ENCODE measurements at places on chromosomes 7 and 10. TPM values are rescaled to one million over a fixed set of nuclear protein-coding genes. Genes with fewer than 3 reads are reported as not detected.

- DNase-seq, result no peak
Measured at GRCh38 chr7:17506095-17506494, 207.6 kb downstream of the AHR start.

- no peak for DNase-seq
Measured at GRCh38 chr7:44257618-44258422, 57.0 kb downstream of the YKT6 start.

ARPC1B gene
- total RNA-seq, result 148 TPM

DNA sequence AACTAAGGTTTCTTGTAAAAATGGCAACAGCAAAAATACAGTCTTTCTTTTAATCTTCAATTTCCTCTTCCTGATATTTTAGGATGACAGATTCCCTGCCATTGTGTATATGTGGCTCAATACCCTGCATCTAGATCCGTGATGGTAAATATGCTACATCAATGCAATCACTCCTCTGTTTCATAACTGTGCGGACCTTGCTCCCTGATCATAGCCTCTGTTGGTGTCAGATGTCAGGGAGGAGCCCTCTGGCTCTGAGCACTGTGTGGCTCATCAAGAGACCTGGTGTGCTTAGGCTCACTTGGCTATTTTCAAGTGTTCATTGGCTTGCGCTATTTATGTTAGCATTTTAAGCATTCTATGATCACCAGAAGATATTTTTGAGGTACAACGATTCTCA, 33.0 kb upstream of the AGR3 start:
- no peak for DNase-seq

DNA sequence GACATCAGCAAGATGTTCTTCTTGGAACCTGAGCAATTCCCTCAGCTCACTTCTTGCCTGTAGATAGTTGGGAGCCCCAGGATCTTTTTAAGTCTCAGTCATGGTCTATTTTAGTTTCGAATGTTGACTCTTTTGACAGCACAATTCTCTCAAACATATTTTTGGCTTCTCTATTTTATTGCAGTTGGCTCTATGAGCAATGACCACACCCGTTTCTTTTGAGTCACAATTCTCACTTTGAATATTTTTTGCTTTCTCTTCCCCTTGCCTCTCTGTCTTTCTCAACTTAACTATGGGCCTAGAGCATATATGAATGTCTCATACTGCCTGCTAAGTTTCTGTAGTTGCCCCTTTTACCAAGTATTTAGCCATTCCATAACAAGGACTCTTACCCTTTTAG, 222.8 kb downstream of the PTN start:
- DNase-seq, result no peak

CRYGN gene
- not detected for total RNA-seq

MUC12 gene
- total RNA-seq, result 0.11 TPM

ZNF488 gene
- 1.4 TPM for total RNA-seq

DNA sequence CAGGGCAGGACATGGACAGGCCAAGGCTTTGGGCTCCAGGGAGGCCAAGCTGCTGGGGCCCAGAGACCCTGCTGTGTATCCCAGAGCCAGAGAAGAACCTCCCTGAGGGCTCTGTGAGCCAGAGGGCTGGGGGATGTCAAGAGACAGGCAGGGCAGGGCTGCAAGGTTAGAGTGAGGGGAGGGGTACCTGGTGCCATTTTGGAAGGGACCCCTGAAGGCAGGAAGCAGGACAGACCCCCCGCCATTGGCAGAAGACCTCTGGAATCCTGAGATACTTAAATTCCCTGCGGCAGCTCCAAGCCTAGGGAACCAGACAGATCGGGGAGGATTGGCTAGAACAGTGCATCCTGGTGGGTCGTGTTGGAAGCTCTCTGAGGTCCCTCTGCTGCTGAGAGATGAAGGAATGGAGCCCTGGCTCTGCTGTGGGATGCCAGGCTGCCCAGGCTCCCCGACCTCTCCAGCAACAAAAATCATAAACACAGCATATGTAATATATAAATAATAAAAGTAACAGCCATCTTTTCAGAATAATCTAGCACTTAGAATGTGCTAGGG, 75.0 kb downstream of the LHPP start:
- DNase-seq, result no peak

BLNK gene
- 29.5 TPM for total RNA-seq

ADGRA1 gene
- total RNA-seq, result not detected

DNA sequence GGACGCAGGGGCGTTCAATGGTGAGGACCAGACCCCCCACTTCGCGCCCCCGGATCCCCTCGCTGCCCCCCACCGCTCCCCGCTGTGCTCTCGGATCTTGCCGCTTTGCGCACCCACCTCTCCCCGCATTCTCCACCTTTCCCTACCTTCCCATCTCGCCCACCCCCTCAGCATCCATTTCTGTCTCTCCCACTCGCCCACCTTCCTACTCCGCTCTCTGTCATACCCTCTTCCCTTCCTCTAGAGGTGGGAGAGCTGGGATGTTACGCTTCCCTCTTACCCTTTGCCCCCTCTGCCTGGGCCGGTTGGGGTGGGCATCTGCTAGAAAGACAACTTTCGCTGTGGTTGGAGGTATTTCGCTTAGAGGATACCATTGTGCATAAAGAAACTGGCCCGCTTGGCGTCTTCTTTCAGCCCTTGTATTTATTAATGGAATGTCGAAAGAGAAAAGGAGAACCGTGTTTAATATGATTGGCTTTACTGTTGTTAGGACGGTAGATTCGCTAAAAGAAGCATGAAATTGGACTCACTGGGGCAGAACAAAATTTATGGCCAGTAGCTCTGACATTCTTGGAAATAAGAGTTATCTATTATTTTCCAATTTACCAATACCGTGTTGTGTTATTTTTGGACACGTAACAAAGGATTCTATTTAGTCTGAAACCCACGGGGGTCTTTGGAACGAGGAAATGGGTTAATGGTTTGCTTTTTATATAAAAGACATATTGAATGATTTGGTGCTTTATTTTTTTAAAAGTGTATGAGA, 873 bp downstream of the PRKAR2B start:
- DNase-seq, result no peak

- DNase-seq, result no peak
Measured at GRCh38 chr10:17101910-17102266, 27.7 kb downstream of the CUBN start.

ITGA8 gene
- total RNA-seq, result 1.0 TPM

EBF3 gene
- 2.0 TPM for total RNA-seq

MBL2 gene
- not detected for total RNA-seq

DNA sequence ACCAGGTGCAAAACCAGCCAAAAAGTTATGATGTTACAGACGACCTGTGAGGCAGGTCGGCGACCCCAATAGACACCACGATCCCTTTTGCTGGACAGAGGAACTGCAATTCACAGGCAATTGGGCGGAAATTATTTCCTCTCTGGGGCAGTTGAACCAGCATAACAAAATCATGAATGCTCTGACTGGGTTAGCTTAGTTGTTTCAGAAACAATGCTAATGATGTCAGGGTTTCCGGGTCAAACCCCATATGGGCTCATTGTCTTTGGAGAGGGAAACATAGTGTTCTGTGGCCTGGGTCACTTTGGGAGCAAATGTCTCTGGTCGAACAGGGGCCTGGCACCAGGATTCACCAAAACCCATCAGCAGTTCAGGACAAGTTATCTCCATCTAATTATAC, 669.1 kb upstream of the NRP1 start:
- no peak for DNase-seq

DNA sequence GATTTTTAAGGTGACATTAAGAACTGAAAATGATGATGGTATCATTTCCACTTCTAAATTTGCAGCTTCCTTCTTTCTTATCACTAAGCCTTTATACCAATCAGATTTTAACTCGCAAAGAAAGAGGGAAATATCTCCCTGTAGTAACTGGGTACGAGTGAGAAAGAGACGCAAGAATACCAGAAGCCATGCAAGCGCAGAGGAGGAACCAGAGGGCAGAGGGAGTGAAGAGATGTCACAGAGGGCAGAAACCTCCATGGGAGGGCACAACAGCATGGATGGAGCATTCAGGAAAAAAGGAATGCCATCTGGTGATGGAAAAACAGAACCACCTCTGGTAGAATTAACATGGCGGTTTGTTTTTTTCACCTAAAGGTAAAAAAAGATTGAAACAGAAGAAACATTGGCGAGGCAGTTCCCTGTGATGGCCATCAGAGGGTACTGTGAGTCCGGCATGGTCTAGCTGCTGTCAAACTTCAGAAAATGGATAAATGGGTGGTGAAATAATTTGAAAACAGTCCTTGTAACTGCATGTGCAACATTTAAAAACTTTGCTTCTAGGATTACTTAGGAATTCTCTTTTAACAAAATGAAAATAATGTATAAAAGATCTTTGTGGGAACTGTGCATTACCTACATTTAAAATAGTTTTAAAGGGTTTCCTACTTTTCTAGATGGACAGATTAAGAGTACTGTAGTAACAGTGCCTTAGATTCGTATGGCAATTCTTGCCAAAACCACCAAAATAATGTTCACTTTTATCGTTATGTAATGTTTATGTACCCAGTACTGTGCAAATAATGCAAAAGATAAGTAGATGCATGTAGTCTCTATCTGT, 91.8 kb downstream of the ARHGAP12 start:
- no peak for DNase-seq

GRCh38 chr7:150986099-150986512, 4.7 kb upstream of the NOS3 start:
- no peak for DNase-seq

FFAR4 gene
- total RNA-seq, result 0.26 TPM

DLD gene
- 48.6 TPM for total RNA-seq

DNA sequence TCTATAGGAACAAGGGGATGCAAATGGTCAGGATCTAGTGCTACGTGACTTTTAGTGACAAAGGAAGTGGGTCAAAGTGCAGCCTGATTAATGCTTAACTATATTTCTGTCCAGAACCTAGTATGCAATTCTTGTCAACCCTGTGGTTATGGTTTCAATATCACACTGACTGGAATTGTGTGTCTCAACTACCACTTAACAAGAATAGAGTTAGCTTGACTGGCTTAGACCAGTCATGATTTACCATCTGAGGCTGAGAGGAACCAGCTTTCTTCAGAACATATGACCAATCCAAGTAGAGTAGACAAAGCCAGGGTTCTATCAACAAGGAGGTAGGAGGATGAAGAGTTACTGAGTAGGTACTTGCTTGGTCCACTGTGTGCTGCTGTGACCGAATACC, 54.4 kb downstream of the MYPN start:
- no peak for DNase-seq

DNA sequence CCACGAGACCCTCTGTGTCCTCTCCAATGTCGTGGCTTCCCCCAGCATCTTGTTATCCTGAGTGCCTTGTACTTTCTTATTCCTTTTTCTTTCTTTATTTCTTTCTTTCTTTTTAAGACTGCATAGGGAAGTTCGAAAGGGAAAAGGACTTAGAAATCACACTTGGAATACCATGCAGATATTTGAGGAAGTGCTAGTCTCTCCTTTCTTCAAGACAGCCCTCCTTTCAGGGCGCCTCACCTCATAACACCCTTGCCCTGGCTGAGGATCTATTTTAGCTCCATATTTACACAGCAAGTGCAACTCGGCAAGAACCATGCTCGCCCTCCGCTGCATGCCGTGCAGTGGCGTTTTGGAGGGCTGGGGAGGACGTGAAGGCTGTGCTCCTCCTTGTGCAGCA, 232.3 kb upstream of the GLI3 start:
- DNase-seq, result no peak

DNA sequence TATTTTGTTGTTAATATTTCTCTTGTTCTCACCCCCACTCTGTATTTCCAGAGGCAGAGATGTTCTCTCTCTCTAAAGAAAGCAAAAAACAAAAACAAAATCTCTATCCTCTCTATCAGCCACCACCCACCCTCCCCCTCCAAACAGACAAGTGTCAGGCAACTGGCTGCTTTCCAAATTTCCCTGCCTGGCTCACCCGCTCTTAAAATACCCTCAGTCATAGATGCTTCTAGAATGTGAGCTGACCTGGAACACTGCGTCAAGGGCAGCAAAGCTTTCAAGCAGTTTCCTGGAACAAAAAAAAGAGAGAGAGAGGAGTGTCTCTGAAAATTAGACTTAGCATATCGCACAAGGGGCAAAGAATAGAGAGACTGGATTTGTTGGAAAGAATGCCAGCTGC, 341.0 kb upstream of the ZMIZ1 start:
- no peak for DNase-seq

HSPA12A gene
- total RNA-seq, result 5.9 TPM

GHRHR gene
- not detected for total RNA-seq

- no peak for DNase-seq
Measured at GRCh38 chr10:20887706-20888555, 9.2 kb downstream of the NEBL start.

- DNase-seq, result no peak
Measured at GRCh38 chr10:26781797-26782196, 79.0 kb downstream of the ABI1 start.

DNA sequence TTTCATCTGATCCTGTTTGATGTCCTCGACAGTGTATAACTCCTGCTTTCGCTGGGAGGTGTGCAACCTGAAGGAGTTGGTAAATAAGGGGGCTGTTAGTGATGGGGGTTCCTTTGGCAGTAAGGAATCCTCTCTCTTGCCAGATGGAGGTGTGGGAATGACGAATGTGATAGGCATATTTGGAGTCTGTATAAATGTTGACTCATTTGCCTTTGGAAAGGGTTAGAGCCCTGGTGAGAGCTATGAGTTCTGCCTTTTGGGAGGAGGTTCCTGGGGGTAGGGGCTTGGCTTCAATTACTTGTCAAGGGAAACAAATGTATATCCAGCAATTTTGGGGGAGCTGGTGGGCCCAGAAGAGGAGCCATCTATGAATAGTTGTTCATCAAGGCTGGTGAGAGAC, 11.4 kb upstream of the CHST3 start:
- DNase-seq, result no peak

GRCh38 chr7:65809982-65810288, 62.9 kb upstream of the VKORC1L1 start:
- no peak for DNase-seq

DNA sequence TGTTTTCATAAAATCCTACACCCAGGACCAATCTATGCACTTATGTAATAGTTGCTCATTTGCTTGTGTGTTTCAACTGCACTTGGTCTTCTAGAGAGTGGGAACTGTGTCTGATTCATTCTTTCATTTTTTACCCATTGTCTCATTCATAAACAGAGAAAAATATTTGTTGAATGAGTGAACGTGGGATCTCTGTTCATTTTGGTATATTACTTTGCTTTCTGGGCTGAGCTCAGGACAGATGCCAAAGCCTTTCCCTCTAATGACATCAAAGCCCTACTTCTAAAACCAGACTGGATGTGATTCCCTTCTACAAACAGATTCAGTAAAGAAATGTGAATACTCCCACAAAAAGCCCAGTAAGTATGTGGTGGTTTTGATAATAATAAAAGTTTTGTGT, 145.2 kb downstream of the ST7 start:
- DNase-seq, result no peak

GRCh38 chr7:78970440-78970916, 483.0 kb downstream of the MAGI2 start:
- DNase-seq, result no peak

DNA sequence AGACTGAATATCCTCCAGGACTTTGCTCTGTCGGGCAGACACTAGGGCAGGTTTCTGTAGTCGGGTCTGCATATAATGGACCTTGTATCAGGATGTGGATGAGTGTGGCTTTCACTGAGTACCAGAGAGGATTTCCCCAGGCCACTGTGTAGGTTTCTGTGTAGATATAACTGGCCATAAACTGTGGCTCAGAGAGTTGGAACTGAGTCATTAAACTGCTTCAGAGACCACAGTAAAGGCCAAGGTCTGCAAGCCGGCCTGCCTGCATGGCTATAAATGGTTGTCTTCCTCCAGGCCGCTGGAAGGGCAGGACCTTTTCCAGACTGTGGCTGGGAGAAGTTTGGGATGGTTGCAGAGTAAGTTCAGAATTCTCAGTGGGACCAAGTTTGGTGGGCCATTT, 16.9 kb downstream of the ZNF92 start:
- DNase-seq, result no peak

AS3MT gene
- 0.44 TPM for total RNA-seq

All from esophagus squamous epithelium (tissue), 5 donors.